ENCODE measurements at places on chromosomes 4 and X.
A peak's percentile ranks its signal among the peaks of the same experiment; 100 is the strongest.

DNA sequence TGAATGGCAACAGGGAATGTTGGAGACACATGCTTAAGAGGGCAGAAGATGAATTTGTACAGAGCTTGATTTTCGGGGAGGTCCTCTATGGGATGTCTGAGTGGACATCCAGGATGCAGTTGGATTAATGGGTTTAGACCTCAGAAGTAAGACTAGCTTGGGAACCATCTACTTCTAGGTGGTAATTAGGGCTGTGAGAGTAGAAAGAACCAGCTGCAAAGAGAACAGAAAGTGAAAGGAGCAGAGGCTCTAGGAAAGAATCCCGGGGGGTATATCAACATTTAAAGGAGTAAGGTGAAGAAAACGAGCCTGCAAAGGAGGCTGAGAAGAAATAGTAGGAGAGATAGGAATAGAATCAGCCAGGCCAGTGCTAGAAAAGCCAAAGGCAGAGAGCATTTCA, 29.0 kb upstream of the NKRF start:
- DNase-seq: no peak

DNA sequence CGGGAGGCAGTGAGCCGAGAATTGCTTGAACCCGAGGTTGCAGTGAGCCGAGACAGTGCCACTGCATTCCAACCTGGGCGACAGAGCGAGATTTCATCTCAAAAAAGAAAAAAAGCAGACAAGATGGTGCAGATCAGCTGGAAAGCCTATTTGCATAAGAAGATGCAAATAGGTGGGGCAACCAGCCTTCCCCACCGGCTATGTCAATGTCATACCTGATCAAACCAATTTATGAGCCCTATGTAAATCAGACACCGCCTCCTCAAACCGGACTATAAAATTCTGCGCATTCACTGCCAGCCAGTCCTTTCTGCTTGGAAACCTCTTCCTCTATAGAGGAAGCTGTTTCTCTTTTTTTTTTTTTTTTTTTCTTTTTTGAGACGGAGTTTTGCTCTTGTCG, 64.5 kb upstream of the CHRNA9 start:
- DNase-seq: no peak

DNA sequence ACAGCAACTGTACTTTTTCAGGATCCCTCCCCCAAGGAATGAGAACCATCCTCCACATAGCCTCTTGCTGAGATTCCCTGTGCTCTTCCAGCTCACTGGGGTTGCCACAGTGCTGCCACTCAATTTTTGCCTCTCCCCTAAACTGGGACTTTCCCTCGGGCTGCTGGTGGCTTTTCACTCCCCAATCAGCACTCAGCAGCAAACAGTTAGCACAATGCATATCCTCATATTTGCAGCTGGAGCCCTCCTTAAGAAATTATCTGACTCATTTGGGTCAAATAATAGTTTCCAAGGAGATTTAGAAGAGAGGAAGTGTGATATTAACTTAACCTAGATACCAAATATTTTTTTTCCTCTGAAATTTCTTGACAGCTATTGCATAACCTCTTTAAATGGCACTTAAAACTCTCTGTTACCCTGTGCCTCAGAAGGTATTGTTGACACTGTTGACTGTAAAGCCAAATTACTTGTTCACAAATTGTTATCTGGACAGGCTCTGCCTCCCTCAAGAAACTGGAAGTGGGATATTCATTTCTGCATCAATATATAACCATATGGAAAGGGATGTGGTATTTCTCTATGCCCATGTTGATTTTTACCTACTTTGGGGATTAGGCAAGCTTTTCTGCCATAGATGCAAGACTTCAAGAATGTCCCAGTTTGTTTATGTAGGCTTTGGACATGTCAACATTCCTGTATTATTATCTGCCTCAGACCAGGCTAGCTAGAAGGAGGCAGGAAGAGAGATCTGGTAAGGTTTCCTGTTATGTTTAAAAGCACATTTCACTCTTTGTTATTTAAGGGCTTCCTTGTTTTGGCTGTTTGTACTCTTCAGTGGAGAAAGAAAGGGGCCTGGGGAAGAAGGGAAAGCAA, 58.0 kb downstream of the SEPTIN11 start:
- no peak for DNase-seq

DNA sequence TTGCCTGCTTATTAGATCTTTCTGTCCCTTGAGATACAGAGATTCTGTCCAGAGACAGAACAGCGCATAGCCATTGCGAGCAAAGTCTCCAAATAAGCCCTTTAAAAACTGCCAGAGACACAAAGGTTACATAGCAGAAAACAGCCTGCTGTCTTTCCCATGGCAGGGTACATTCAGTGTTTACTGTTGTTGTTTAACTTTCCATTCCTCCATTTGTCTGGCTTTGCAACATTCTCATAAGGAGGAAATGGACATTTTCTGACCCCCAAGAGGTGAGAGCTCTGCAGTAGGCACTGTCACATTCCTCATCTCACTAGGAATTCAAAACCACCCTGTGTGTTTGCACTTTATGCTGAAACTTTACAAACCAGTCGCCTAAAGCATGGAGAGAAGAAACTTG, 48.3 kb downstream of the PDE5A start:
- no peak for DNase-seq

DNA sequence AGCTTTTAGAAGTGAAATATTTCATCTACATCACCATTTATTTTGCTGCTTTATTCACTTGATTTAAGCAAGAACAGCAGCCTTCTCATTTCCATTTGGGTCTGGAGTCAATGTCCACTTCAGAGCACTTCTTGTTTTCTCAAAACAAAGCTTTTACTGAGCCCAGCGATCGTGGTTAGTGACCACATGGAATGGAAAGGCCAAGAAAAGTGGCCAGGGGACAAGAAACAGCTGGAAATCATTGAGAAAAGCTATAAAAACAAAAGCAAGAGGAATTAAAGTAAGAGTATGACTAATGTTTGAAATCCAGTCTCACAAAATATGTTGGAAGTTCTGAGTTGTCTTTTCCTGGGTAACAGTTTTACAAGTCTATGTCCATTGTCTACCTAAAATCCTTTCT, 328.4 kb upstream of the INTU start:
- no peak for DNase-seq

GRCh38 chr4:27779827-27780226, 919.2 kb downstream of the STIM2 start:
- DNase-seq: no peak

- no peak for DNase-seq
Measured at GRCh38 chr4:38964942-38965775, 67.0 kb downstream of the TMEM156 start.

GRCh38 chrX:150167482-150168324, 195.4 kb upstream of the MAMLD1 start:
- no peak for DNase-seq

GRCh38 chr4:183431614-183432013, 12.8 kb upstream of the CDKN2AIP start:
- no peak for DNase-seq

- no peak for DNase-seq
Measured at GRCh38 chrX:259692-260355, 21.4 kb upstream of the PLCXD1 start.

- DNase-seq: no peak
Measured at GRCh38 chr4:125440814-125441213, 126.1 kb downstream of the FAT4 start.

DNA sequence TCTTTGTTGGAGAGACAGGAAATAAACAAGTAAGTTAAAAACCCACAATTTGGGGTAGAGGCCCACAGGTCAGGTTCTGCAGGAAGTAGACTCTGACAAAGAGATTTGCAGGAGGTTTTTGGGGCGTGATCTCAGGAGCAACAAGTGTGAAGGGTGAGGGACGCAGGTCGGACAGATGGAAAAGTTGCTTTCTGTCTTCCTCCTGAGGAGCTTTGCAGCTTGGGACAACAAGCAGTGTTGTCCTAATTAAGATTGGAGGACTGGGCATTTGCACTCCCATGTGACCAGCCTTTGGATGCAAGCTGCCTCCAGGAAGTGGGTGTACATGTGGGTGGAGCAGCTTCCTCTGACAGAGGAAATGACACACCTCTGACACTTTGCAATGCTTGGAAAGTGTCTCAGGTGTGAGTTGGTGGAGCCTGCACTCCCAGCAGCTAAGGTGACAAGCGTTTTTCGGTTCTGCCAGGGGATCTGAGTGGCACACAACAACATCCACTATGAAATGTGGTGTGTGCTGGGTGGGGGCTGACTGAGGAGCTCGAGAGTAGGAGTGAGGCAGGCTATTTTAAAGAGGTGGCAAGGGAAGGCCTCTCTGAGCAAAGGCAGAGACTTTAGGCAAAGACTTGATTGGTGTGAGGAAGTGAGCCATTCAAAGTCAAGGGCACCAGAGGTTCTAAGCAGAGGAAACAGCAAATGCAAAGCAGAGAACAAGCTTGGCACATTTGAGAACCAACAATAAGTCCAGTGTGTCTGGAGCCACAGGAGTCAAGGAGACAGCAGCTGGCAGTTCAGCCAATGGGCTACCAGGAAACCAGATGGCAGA, 339.8 kb upstream of the GATB start:
- no peak for DNase-seq

DNA sequence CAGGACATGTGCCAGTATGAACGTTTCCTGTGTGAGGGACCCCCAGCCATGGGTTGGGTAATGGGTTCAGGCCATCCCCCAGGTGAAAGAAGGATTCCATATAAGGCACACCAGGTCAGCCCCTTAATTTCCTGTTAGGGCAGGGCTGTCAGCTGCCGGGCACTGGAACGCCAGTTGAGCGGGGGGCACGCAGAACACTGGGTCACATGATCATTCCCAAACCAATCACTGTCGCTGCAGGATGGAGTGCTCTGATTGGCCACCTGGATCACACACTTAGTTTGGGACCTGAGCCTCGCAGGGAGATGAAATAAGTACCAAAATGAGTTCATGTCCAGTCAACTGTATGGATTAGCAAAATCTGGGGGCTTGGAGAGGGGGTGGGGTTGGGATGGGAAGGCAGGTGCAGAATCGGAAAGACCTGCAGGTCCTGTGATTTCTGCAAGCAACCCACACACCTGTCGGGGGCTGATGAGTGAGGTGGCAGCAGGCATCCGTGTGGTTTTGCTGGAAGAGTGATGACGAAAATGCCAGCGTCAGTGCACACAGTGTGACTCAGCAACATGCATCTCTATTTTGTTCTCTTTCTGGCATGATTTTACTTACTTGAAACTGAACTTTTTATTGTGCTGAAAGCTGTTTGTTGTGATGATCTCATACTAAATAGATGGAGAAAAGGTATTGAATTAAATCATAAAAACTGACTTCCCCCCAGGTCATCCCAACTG, 32.2 kb downstream of the RNF212 start:
- no peak for DNase-seq

DNA sequence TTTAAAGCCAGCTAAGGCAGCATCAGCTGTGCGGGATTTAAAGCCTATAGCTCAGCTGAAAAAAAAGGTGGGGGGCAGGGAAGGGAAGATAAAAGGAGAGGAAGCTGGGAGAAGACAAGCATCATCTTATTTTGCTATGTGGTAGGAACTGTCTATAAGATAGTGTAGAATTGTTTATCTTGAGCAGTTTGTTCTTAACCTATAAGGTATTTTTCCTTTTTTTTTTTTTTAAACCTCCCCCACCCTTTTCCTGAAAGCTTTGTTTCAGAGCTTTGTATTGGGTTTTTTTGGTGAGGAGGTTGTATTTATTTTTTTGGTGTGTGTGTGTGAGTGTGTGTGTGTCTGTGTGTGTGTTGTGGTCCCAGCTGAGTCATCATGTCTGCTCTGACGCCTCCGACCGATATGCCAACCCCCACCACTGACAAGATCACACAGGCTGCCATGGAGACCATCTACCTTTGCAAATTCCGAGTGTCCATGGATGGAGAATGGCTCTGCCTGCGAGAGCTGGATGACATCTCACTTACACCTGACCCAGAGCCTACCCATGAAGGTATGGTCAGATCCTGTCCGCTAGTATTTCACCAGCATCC, 531 bp downstream of the RUFY3 start:
- DNase-seq: no peak

GRCh38 chrX:136733613-136734012, 47.1 kb downstream of the ARHGEF6 start:
- no peak for DNase-seq

DNA sequence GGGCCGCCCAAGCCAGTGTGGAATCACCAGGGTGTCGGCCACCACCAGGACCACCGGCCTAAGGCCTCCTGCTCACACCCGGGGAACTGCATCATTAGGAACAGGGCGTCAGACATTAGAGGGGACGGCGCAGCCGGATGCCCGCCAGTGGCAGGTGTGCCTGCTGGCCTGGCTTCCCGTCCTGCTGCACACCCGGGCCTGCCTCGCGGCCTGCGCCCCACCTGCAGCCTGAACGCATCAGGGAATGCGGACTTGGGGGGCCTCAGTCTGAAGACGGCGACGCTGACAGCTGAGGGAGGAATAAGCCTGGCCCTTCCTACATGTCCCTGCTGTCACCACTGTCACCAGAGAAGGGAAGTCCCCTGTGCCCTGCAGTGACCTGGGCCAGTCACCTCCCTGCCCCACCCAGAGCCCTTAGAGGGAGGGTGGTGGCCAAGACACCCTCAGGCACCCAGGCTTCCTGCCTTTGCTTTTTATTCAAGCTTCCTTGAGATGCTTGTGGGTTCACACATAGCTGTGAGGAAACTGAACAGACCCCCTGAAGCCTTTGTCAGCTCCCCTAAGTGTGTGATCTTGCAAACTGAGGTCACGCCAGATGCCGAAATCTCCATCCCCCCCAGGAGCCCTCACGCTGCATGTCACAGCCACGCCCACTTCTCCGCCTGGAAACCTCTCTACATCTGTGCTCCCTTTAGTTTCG, 3.2 kb downstream of the DGKQ start:
- DNase-seq: no peak

GRCh38 chr4:93831716-93832496, 3.4 kb downstream of the ATOH1 start:
- DNase-seq: no peak

DNA sequence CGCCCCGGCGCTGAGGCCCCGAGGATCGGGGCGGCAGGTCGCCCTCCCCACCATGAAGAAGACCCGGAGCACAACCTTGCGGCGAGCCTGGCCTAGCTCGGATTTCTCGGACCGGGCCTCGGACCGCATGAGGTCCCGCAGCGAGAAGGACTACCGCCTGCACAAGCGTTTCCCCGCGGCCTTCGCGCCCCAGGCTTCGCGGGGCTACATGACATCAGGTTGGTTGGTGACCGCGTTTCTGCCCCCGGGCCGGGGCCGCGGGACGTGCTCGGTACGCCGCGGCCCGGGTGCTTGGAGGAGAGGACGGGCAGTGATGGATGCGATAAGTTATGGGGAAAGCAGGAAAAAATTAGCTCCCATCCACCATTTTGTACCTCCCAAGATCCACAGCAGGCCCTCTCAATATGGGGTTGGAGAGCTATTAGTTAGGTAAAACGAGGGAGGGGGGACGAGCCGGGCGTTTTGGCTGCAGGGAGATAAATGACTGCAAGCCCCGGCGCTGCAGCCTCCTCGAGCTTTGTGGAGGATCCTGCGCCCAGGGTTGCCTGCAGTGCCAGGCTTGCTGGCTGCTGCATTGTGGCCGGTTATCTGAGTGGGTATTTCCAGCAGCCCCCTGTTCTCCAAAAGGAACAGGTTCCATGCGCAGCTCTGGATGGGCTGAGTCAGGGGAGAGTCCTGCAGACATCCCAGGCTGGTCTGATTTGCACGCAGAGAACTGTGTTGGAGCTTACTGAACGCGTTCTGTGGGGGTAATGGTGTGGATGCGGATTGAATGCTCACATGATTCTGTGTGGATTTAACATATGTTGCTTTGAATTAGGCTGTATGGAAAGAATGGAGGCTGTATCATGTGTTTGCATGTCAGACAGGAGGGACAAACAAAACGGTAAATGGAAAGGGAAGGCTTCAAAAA, 1.9 kb downstream of the STOX2 start:
- DNase-seq: peak; percentile 64
